RCC 7860 (cell line): ENCODE measurements at places on chromosomes 7 and 10.

- DNase-seq = no peak
Measured at GRCh38 chr10:97773096-97773495, 1.3 kb upstream of the SFRP5 start.

GRCh38 chr7:91285696-91286355 is 21.6 kb downstream of the FZD1 start:
- peak; percentile 25 for DNase-seq

- DNase-seq = no peak
Measured at GRCh38 chr10:103896225-103896624, 21.8 kb downstream of the STN1 start.

DNA sequence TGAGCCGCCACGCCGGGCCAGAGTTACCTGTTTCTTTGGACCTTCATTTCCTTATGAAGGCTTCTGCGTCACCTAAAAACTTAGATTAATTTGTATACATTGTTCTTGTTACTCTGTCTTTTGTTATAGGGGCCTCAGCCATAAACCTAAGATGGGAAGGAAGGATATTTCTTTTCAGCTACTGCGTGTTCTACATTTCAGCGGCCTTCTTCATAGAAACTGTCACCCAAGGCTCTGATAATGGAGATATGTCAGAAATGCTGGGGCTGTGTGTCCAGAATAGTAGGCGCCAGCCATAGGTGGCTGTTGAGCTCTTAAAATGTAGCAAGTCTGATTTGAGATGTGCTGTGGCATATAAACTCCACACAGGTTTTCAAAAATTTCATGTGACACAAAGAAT is 52.9 kb downstream of the HK1 start:
- no peak for DNase-seq

- DNase-seq = no peak
Measured at GRCh38 chr7:24409431-24410024, 125.5 kb downstream of the NPY start.

GRCh38 chr7:100563809-100564400 is 9.8 kb downstream of the SAP25 start:
- DNase-seq = peak; percentile 46

- no peak for DNase-seq
Measured at GRCh38 chr10:6402349-6402709, 177.7 kb downstream of the PRKCQ start.

DNA sequence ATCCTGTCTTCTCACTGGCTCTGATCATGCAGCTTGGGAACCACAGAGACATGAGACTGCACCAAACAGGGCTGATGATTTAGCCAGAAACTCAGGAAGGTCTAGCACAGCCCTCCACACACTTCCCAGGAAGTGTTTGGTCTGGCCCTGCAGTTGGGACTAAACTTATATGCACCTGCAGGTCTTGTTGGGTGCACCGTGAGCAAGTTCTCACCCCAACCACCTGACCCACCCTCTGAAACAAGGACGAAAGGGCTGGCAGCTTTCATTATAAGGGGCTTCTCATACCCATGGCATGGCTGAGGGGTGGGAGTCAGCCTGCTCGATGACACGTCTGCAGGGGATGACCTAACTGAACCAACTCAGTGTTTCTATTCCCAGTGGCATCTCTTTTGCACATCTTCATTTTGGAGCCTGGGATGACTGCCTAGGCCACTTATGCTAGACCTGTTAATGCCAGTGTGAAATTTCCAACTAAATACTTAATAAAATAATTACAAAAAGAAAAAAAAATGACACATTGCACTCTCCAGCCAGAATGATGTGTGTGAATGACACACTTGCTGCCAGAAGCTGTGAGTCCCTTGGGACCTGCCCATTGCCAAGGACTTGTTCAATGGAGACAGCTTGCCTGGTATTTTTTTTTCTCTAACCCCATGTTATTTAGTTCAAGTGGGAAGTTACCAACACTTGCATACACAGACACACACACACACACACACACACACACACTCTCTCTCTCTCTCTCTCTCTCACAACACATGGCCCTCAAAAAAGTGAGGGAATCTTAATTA is 102.6 kb downstream of the NEURL1 start:
- no peak for DNase-seq

GRCh38 chr10:86387178-86387794 is 20.7 kb upstream of the GRID1 start:
- no peak for DNase-seq

GRCh38 chr7:91462316-91462715 is 198.1 kb downstream of the FZD1 start:
- no peak for DNase-seq

GRCh38 chr7:140263277-140263676 is 86.5 kb upstream of the KDM7A start:
- no peak for DNase-seq

DNA sequence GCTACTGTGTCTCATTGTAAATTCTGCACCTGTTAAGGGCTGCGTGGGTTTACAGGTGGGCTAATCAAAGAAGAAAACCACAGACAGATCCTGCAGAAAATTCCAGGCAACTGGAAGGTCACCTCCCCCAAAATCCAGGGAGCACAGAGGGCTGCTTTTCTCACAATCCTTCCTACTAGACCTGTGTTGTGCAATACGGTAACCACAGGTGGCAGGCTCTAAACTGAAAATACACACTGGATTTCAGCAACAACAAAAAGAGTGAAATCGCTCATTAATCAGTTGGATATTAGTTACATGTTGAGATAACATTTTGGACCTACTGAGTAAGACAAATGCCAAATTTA is 83.2 kb downstream of the SLC16A9 start:
- DNase-seq = no peak

- peak; percentile 35 for DNase-seq
Measured at GRCh38 chr10:6297951-6298381, 95.2 kb downstream of the PFKFB3 start.

GRCh38 chr10:59829024-59829423 is 75.8 kb upstream of the MRLN start:
- DNase-seq = no peak

DNA sequence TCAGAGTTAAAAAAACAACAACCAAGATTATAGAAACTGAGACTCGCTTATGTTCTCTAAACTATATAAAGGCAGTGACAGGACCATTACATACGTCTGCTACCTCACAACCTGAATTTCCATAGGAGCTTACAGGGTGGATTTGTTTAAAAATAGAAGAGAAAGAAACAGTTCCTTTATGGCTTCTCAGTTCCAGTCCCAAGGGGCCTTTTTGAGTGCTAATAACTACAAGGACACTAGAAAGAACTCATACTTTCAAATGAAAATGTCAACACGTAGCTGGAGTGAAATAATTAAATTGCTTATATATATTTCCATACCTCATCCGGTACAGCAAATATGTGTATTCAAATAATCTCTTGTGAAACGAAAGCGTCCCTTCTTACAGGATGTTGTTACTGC is 19.7 kb downstream of the TSPAN12 start:
- no peak for DNase-seq

- DNase-seq = no peak
Measured at GRCh38 chr7:69502358-69502757, 95.9 kb upstream of the AUTS2 start.

GRCh38 chr10:31708474-31708873 is 220.2 kb downstream of the ARHGAP12 start:
- DNase-seq = no peak

DNA sequence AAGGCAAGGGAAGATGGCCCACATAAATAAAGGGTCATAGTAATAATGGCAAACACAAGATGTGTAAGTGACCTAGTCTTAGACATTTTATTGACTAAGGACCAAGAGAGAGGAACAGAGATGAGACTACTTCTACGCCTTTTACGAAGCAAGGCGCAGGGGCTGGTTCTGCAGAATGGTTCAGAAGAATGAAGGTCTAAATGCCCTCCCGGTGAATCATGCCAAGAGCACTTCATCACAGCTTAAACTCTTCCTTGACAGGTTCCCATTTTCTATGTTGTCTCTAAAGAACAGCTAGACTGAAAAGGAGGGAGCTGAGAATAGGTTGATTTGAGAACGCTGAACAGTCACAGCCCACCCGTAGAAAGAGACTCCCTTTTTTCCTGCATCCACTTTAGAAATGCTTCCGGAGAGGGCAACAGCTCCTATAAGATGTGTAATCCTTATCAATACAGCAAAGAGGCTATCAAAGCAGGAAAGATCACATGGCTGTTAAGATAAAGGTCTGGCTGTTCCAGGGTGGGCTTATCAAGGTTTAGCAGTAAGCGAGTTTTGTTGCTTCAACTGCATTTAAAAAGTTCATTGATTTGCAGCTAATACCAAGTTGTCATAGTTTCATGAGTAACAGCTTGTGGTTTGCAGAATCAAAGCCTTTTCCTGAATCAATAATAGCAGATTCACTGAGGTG is 93.4 kb upstream of the AUTS2 start:
- no peak for DNase-seq

DNA sequence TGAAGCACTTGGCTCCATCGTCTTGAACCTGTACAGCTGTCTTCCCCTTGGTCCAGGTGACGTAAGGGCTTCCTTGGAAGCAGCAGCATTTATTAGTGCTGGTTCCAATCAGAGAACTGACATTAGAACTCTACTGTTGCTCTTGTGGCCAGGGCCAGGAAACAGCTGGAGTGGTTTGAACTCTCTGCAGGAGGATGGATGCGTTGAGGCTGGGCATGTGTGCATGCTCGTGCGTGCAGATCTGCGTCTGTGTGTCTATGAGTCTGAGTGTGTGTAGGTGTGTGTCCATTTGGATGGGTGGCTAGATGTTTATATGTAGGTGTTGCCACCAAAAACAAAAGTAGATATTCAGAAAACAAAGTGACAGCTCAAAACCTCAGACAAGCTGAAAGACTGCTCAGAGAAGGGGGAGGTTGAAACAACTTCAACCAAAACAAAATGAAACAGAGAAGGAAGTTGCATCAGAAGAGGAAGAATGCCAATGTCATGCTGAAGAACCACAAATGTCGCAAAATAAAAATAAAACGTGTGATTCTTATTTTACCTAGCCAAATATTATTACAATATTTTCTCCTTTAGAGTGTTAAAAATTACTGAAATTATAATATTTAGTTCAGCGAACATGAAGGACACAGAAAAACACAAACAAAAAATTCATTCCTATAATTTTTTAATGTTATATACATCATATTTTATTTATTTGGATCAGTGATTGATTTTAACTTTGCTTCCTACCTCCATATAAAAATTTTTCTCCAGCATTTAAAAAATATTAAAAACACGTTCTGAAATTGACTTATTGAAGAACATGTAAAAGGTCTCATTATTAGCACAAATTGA is 96.1 kb upstream of the MKLN1 start:
- no peak for DNase-seq

GRCh38 chr7:101983147-101983811 is 165.9 kb downstream of the CUX1 start:
- no peak for DNase-seq

DNA sequence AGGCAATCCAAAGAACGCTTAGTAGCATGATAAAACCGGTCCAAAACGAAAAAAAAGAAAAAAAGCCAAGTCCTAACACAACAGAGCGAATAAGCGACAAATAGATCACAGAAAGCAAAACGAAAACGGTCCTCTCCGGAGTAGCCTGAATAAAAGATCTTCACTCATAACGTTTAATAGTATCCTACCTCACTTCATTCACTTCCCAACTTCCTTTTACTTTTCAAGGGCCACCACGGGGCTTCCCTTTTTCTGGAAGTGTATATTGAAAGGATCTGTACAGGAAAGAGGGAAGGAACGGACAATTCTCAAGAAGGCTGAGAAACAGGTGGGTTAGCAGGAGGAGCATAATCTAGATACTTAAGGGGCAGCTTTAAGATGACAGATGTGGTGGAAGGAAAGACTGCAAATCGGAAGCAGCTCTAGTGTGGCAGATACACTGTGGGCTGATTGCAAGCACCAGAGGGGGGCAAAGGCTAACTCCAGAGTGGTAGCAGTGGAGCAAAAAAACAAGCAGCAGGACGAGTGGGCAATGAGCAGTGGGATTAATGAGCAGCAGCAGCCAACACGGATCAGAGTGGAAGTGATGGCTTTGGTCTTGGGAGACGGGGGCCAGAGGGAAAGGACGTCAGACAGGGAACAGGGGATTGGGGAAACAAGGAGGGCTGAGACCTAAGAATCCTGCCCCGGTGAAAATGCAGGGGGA is 866 bp downstream of the CNOT4 start:
- peak; percentile 26 for DNase-seq

- no peak for DNase-seq
Measured at GRCh38 chr10:44948642-44949041, 11.0 kb upstream of the RASSF4 start.

DNA sequence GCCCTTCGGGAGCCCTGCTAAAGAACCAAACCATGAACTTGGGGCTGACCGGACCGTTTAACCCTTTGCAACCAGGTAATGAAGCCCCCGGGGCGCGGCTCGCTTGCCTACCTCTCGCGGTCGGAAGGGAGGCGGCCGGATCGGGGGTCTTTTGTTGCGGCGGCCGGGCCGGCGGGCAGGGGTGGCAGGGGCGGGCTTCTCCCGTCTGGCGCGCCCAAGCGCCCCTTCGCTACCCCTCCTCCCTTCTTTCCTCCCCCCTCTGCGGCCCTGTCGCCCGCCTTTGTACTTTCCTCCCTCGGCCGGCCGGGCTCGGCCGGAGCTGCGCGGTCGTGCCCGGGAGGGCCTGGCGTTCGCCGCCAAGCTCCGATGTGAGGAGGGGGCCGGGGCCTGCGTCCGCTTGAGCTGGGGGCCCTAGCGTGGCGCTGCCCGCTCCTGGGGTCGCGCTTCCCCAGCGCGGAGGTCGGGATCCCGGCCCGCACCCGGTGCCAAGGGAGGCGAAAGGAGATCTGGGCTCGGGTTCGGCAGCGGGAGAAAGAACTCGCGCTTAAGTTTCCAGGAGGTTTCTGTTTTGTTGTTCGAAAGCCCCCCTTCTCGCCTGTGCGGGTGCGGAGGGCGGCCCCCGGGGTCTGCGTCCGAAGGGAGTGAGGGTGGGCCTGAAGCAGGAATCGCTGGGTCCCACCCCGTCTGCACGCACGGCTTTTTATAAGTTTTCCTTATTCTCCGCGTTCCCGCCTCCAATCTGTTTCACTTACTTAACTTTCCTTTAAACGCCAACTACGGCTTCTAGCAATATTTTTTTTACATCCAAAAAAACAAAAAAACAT is 436.8 kb upstream of the GALNT17 start:
- no peak for DNase-seq

- no peak for DNase-seq
Measured at GRCh38 chr7:105101864-105102263, 87.9 kb downstream of the KMT2E start.

- DNase-seq = no peak
Measured at GRCh38 chr10:10198363-10198762, 819.3 kb upstream of the CELF2 start.

GRCh38 chr7:98211221-98211675 is at the start of gene BHLHA15:
Gene BHLHA15, plus strand, starts transcription at chr7:98211439. Its CDS starts 871 bp downstream, at chr7:98212310.
- no peak for DNase-seq

GRCh38 chr10:16689227-16689626 is 128.0 kb downstream of the RSU1 start:
- DNase-seq = no peak

GRCh38 chr7:151314401-151314800 is 27.2 kb upstream of the NUB1 start:
- DNase-seq = no peak
